ENCODE measurements at places on chromosomes 1 and 21.

DNA sequence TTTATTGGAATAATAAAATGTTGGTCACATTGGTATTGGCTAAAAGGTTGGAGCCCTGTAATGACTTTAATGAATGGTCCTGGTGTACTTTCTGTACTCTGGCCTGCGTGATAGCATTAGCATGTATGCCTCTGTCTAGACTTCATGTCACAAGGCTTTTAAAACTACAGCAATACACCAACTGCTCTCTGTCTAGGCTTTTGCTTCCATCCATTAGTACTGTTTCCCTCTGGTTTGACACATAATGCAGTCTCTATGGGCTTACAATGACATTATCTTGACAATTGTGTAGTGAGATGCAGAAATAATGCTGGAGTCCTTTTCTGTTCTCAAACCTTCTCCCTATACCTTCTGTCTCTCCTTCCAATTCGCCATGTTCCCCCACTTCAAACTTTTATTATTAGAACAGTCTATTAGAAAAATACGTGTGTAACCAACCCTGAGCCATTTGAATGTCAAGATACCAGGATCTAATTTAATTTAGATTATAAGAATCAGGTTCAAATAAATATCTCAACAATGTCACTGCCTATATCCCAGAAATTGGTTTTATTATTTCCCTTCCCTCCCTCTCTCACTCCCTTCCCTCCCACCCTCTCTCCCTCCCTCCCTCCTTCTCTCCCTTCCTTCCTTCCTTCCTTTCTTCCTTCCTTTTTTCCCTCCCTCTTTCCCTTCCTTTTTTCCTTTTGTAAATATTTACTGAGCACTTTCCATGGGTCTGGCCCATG lies 8.8 kb downstream of the C8A start:
- no peak for DNase-seq

DNA sequence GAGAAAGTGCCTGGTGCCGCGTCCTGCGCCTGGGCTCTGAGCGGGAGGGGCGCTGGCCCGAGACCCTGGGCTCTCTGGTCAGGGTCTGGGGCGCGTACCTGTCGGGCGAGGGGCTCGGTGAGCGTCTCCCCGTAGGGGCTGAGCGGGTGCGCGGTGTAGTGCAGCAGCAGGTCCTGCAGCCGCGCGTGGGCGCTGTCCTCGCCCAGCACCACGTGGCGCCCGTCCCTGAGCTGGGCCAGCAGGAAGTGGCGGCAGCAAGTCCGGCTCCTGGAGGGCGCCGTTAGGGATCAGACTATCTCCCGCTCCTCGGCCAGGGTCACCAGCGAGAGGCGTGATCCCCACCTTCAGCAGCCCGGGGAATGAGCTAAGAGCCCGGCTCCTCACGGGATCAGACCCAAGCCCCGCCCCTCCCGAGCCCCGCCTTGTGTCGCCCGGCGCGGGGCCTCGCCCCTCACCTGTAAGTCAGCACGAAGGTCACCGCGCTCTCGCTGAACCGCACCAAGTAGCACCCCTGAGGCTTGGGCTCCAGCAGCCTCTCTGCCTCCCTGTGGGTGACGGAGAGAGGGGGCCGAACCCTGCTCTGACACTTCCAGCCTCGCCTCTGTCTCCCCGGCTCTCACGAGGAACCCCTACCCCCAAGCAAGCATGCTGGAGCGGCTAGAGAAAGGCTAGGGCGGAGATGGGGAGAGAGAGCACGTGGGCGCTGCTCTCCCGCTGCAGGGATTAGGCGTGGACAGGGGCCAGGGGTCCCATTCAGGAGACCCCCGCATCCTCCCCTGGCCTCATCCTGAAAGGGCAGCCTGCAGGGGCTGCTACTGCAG lies 2.7 kb downstream of the SH2D2A start:
- peak; percentile 64 for DNase-seq

DNA sequence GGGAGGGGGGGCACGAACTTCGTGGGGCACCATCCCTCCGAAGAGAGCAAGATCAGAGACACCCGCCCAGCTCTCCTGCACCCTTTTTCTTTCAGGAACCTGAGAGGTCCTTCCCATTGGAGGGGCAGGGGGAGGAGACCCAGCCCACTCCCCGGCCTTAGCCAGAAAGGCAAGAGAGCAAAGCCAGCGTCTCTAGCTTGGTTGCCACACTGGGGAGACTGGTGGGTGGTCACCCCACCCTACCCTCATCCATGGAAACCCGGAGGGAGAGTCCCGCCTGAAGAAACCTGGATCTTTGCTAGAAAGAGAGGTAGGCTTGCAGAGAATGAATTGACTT lies 246 bp downstream of the ATP2B4 start:
- DNase-seq, result no peak

DNA sequence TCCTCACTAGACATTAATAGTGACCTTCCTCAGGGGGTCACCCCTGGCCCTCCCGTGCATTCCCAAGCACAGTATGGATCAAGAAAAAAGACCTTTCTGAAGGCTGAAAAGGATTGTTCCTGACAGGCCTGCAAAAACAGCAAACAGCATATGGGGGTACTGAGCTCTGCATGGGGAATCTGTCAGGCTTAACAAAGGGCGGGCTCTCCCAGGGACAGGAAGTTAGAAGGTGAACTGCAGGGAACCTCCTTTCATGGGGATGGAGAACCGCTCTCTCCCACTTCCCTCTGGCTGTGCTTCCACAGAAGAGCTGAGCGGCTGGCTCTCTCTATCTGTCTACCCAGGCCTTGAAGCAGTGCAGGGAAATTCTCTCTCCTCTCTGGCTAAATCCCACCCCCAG lies 91.7 kb downstream of the DTL start:
- DNase-seq, result no peak

DNA sequence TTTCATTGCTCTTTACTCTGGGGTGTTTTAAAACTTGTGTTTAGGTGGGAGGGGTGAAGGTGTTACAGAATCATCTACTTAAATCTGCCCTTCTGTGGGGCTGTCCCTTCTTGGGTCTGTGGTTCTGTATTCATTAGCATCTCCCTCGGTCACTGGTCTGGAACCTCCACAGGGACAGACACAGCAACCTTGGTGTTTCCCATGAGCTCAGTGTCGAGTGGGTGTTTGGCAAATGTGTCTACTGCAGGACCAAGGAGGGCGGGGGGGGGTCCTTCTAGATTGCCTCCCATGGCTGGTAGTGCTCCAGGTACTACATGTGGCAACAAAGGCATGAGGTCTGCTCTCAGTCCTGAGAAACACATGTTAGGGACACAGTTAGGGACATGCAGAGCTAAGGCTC lies 273.4 kb downstream of the PCP4 start:
- no peak for DNase-seq

GRCh38 chr1:169921080-169921479 lies 27.4 kb upstream of the SCYL3 start:
- DNase-seq, result no peak

- no peak for DNase-seq
Measured at GRCh38 chr1:35280006-35280405, 11.5 kb downstream of the ZMYM4 start.

GRCh38 chr21:38341546-38342012 lies 84.8 kb downstream of the KCNJ15 start:
- DNase-seq, result no peak

DNA sequence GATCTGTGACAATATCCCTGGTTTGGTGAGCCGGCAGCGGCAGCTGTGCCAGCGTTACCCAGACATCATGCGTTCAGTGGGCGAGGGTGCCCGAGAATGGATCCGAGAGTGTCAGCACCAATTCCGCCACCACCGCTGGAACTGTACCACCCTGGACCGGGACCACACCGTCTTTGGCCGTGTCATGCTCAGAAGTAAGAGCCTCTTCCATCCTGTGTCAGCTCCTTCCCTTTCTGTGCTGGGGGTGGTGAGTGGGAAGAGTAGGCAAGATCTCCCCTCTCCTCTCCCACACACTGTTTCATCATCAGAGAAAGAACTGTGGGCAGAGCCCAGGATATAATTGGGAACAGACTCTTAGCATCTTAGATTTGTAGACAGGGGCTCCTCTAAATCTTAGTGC lies 6.1 kb downstream of the WNT2B start:
- DNase-seq, result no peak

DNA sequence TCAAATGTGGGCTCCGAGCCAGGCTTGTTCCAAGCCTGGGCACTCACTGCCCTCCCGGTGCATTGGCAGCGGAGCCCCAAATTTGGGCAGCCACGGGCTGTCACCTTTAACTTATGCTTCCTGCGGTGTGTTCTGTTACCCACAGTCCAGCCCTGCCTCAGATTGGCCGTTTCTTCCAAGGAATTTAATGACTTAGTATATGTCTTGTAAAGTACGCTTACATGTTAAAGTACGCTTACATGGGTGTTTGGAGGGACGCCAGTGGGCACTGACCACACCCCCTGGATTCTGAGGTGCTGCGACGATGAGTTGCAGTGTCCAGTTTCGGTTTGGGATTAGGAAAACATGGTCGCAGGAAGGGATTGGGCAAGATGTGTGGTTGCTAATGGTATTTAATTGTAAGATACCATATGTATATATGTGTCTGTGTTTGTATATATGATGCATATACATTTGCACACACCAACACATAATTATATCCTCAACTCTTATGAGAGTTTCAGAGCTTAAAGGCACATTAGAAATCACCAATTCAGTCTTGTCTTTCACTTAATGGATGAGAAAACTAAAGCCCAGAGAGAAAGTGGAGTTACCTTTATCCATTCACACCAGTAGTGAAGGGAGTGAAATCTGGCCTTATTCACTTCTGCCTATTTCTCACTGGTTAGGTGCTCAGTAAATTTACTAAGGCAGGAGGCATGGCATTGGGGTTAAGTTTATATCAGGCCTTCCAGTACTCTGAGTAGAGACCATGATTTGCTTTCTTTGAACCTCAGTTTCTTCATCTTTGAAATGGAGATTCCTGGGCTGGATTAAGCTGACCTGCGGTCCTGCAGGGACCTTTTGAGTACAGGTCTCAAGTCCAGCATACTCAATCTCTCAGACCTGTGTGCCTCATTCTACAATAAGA lies 1.0 kb downstream of the SMYD2 start:
- DNase-seq, result no peak

Data from activated CD8-positive, alpha-beta memory T cell treated with anti-CD3 and anti-CD28 coated beads for 4 hours (primary cell).